ENCODE measurements at places on chromosomes 5 and 9. TPM values are rescaled to one million over a fixed set of nuclear protein-coding genes. Genes with fewer than 3 reads are reported as not detected.

Gene HEXB
- total RNA-seq = 101 TPM

Gene PTGS1
- 12.5 TPM for total RNA-seq

Gene CCDC192
- total RNA-seq = 1.2 TPM

Gene CTSV
- not detected for total RNA-seq

GRCh38 chr5:178288401-178289368, 56.1 kb upstream of the PHYKPL start:
- peak; percentile 57 for DNase-seq

Gene IFNA2
- total RNA-seq = not detected

- no peak for DNase-seq
Measured at GRCh38 chr9:116285320-116285719, 131.7 kb downstream of the PAPPA start.

Gene TMEM232
- total RNA-seq = 5.7 TPM

DNA sequence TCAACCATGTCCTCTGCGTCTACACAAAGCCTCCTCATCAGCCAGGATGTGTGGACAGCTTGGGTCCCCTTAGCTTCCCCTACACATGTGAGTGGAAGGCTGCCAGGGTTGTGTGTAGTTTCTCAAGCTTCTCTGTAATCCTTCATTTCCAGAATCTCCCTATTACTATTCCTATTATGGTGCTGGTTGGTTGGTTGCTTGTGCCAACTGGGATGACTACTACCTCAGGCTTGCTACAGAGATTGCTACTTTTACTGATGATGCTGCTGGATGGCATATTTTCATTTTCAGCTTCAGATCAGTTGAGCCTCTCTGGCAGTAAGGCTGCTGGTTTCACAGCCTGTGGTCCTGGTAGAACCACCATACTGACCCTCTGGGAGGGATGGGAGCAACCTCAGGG, 39.9 kb downstream of the ATG10 start:
- DNase-seq = no peak
